IPS-NIHi11 (cell line): ENCODE measurements at places on chromosomes 5 and 9.

DNA sequence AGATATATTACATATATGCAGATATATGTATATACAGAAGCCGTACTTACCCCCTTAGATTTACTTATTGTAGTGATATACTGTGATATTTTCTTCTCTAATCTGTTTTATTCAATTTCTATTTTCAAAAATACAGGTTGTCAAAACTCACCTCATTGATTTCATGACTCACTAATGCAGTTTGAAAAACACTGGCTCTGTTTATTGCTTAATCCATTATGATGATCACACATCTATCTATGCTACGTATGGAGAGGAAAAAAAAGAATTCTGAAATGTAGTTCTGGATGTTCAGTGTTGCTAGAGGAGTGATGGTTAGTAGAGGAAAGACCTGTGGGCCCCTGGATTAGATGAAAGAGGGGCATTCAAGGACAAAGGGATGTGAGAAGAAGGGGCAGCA lies 121.0 kb upstream of the RPS23 start:
- DNase-seq, result no peak

DNA sequence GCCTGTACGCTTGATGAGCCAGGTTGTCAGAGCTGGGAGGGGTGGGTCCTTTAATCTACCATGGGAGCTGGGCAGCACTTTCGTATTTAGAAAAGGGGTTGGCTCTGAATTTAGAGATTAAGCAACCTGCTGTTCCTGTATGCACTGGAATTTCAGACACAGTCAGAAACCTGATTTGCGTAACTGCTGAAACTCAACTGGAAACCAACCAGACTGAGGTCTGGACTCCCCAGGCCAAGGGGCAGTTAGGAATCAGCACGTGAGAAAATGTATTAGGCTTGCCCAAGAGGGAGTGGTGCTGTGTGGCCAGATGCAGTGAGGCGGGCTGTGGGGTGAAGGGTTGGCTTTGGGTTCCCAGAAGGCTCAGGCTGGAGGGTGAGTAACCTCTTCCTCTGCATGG lies 235.0 kb downstream of the GOLPH3 start:
- no peak for DNase-seq

- DNase-seq, result no peak
Measured at GRCh38 chr5:77936365-77936693, 160.2 kb upstream of the TBCA start.

GRCh38 chr9:76680716-76681425 lies 83.4 kb upstream of the PCA3 start:
- DNase-seq, result no peak

- DNase-seq, result no peak
Measured at GRCh38 chr5:141597814-141598213, 21.0 kb downstream of the DIAPH1 start.

DNA sequence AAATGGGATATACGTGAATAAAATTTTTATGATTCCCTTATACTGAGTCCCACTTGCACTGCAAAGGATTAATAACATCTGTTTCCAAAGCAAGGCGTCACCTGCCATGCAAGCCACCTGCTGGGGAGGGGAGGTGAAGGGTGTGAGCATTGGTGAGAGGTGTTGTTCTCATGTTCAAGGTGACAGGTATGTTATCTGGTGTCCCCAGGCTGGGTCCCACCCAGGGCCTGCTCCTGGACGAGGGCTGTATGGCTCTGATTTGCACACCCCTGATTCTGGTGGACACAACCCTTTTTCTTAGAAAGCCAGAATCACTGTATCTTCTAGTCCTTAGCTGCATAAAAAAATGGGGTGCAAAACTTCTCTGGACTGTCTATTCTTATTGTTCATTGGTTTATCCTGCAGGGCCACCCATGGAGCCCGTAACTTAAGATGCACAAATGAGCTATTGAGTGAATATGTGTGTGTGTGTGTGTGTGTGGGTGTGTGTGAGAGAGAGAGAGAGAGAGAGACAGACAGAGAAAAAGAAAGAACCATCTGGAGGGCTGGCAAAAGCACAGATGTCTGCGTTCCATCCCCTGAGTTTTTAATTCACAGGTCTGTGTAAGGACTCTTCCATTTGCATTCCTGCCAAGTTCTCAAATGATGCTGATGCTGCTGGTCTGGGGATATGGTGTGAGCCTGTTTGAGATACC lies 53.7 kb downstream of the SYK start:
- no peak for DNase-seq

DNA sequence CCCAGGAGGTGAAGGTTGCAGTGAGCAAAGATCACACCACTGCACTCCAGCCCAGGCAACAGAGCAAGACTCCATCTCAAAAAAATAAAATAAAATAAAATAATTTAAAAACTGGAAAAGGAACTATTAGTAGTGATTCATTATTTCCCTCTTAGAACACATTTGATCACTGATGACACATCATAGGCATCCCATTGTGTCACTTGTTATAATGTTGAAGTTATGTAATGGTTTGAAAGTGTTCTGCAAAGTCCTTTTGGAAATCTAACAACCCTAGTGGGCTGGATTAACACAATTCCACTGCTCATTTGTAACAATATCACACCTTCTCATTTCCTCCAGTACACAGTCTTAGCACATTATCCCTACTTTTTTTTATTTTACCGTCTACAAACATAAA lies 81.8 kb upstream of the LMNB1 start:
- DNase-seq, result no peak

DNA sequence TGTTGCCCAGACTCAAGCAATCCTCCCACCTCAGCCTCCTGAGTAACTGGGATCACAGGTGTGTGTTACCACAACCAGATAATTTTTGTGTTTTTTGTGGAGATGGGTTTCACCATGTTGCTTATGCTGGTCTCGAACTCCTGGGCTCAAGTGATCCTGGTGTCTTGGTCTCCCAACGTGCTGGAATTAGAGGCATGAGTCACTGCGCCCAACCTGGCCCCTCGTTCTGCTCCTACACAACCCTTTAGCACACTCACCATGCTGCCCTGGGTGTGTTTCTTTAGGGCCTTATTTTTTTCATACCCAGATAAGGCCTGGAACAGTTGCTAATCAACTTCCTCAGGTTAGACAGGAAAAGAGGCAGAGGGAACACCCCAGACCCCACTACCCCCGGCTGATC lies 2.6 kb downstream of the PDZD2 start:
- DNase-seq, result no peak

DNA sequence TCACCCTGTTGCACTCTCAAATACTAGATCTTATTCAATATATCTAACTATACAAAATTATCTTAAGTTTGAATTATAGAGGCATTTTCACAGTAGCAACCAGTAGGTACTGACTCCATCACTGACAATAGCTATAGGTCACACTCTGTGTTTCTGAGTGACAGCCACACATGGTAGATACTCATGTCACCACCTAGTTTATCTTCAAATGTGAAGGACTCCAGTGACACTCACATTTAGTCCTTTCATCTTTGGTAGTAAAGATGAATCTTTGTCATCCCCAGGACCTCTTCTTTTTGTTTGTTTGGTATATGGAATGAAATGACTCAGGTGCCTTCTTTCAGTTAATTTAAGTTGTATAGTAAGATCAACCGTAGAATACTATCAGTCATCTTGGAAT lies 102.5 kb upstream of the DHFR start:
- DNase-seq, result no peak
